Fibroblast of skin of abdomen (primary cell): ENCODE measurements at places on chromosomes 4 and X.

DNA sequence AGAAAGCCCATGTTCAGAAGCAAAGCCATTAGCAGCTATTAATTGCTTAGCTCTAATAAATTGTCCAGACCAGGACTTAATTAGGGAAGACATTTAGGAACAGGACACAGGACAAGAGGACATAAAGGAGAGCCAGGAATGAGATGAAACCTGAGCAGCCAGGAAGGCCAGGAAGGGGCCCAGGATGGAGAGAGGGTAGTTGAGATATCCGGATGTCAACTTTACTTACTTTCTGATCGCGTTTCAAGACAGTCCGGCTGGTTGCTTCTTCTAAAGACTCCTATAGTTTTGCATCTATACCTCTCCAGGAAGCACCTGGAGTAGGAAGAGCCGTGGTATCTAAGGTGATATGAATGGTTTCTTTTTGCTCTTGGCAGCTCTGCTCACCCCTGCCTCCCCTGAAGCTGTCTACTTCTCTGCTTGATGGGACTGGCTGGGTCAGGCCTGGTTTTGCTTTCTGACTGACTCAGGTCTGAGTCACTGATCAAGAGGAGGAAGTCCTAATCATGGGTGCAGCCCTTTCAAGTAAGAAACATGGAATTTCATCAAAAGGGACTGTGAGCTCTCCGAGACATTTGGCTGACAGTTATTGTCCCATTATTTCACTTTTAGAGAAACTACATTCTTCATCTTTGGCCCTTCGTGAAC is 733.3 kb downstream of the RPA4 start:
- DNase-seq, result peak; percentile 65

- DNase-seq, result no peak
These were observed 339.8 kb upstream of the GATB start for GRCh38 chr4:152100379-152101201.

- peak; percentile 12 for DNase-seq
These were observed 179.6 kb upstream of the NOCT start for GRCh38 chr4:138835832-138836533.

- DNase-seq, result peak; percentile 82
These were observed 320.3 kb downstream of the STK32B start for GRCh38 chr4:5371415-5372190.

DNA sequence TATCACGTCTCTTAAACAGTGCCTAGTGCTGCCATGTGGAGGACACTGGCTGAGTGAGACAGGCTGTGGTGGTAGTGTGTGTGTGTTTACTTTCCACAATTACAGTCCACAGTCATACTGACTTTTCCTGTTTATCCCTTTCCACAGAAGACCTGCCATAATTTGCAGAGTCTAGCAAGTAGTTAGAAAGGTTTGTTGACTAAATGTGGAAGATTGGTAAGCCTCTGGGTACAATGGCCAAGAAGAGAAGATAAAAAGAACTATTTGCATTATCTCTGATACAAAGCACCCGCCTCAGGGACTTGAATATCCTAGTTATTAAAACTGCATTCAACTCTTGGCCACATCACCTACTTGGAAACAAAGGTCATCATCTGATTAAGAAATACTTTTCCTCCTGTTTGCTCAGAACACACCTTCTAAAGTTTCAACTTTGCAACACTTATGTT is 89.1 kb downstream of the FAM13A start:
- DNase-seq, result no peak

GRCh38 chr4:120692964-120693363 is 229.6 kb downstream of the PRDM5 start:
- peak; percentile 88 for DNase-seq

- DNase-seq, result peak; percentile 50
These were observed 68.4 kb downstream of the RHOH start for GRCh38 chr4:40264995-40265909.

GRCh38 chr4:121863799-121864198 is 6.5 kb downstream of the BBS7 start:
- DNase-seq, result no peak

DNA sequence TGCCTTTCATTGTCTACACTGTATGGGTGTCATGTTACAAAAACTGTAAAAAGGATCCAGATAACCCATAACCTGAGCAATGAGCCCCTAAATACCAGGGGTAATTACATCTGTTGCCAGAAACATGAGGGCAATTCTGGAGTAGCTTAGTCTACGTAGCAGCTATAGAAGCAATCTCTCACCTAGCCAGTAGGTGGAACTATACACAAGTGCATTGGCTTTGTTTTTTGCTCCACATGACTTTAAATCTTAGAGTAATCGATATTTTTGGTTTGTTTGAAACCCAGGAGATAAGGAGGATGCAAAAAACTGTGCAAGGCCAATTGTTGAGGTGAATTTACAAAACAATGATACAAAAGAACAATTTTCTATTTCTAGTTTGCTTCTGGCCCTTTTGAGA is 57.5 kb downstream of the GPR82 start:
- DNase-seq, result peak; percentile 18

DNA sequence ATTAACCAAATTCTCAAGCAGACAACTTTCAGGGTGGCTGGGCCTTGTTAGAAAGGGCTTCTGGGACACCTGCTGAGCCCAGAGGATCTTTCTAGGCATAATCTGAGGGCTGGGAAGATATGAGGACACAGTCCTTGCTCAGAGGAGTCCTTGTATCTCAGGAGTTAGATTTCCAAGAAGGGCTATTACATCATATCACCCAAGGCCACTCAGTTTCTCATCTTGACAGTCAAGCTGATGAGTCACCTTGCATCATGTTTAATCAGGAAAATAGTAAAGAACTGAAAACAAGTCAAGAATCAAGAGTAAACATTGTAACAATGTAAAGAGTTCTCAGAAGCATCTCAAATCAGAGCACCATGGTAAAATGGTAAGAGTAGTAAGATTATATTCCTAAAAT is 4.0 kb downstream of the PCYT1B start:
- DNase-seq, result no peak

DNA sequence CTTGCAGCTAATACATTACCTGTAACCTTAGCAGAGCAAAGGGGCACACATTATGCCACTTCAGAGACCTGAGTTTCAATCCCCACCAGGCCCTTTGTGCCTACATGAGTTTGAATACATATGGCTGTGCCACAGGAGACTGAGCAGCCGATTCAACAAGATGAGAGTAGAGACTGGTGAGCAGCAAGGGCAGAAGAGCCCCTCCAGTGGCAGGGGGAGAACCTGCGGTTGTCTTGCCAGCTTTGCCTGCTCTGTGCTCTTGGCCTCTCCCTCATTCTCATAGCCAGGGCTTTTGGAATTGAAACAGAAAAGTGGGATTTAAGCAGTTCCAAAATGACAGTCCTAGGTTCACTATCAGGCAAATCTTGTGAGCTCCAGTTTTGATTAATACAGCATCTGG is 52.3 kb upstream of the CLNK start:
- DNase-seq, result no peak
